ENCODE measurements at places on chromosomes 11 and 22. TPM values are rescaled to one million over a fixed set of nuclear protein-coding genes. Genes with fewer than 3 reads are reported as not detected.

DNA sequence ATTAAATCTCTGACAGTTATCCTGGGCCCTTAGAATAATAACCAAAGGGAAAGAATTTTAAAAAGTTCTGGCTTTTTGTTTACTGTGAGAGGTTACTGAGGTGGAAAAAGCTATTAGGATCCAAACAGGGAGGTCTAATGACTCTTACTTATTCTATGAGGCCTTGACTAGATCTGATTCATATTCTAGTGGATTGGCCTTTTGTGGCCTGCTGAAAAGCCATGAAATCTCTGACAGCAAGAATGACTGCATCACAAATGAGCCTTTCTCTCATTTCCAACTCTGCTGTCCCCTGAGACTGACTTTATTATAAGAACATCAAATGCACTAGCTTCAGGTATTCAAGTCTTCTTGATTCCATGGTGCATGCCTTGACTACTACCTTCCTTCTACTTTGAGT lies 1797.6 kb downstream of the LRRC4C start:
- DNase-seq, result no peak

- no peak for DNase-seq
Observed at GRCh38 chr11:30432716-30433115, 109.8 kb downstream of the ARL14EP start.

The LRP4 gene
- 27.6 TPM for total RNA-seq

DNA sequence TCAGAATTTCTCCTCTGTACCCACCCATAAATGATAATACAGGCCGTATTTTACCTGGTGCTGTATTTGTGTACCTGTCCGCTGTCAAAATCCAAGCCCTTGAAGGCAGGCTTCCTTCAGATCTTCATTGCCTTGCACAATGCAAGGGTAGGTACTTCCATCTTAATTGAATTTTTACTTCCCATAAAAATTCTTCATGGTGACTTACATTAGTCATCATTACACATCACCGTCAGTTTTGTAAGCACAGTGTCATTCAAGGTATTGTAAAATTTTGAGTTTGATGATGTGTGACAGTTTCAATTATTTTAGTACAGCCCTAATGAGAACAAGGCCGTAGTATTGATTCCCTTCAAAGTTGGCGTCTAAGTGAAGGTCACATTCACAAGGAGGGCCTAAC lies 770 bp upstream of the TSG101 start:
- DNase-seq, result no peak

DNA sequence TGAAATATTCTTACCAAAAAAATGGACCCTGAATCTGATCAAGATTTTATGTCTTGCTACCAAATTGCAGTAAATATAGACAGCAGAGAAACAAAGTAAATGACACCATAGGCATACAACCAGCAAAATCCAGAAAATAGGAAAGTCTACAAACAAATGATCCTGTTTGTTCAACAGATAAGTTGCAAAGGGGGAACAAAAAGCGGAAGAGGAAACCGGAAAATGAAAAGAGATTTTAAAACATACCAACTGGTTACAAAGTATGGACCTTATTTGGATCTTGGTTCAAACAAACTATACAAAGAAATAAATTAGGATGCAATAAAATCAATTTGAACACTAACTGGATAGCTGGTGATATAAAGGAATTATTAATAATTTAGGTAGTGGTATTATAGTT lies 92.0 kb downstream of the TMPRSS5 start:
- DNase-seq, result no peak

GRCh38 chr22:35359380-35360065 lies 21.4 kb upstream of the HMOX1 start:
- DNase-seq, result no peak

The C11orf52 gene
- total RNA-seq, result 2.1 TPM

GRCh38 chr11:45872651-45873356 lies 12.6 kb upstream of the MAPK8IP1 start:
- peak; percentile 87 for DNase-seq

The TPP1 gene
- total RNA-seq, result 51.4 TPM

Data from WTC11 (cell line).